Astrocyte (in vitro differentiated cells and primary cell): ENCODE measurements at places on chromosomes 6 and 20.

DNA sequence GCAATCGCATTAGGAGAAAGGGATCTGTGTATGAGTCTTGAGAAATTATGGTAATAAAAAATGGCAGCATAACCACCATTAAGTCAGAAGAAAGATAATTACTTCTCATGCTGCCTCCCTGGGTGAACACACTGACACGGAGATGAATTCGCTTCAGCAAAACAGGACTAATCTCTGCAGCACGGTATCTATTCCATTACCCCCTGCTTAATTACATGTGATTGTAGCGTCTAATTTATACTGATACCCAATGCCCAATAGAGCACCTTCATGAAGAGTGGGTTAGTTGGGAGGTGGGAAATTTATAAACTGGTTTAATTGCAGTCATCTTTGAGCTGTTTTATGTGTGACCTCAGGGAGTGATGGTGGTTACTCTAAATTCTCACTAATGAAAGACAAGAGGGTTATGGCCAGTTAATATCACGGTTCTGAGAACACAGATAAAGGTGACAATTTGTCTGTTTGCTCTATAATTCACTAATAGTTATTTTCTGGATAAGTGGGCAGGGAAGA is 476.2 kb upstream of the SULF2 start:
- H3K36me3 ChIP-seq, result no peaks in the 10 kb centered on the region
- H3K27me3 ChIP-seq, result peaks cover 17% of the 10 kb centered on the region
- H3K4me1 ChIP-seq, result peaks cover 3% of the 10 kb centered on the region
- H3K27ac ChIP-seq, result no peak overlapping the region
- H3K4me3 ChIP-seq, result no peak overlapping the region

GRCh38 chr6:149651056-149651455 is 2.5 kb upstream of the KATNA1 start:
- no peaks in the 10 kb centered on the region for H3K36me3 ChIP-seq
- DNase-seq, result no peak

DNA sequence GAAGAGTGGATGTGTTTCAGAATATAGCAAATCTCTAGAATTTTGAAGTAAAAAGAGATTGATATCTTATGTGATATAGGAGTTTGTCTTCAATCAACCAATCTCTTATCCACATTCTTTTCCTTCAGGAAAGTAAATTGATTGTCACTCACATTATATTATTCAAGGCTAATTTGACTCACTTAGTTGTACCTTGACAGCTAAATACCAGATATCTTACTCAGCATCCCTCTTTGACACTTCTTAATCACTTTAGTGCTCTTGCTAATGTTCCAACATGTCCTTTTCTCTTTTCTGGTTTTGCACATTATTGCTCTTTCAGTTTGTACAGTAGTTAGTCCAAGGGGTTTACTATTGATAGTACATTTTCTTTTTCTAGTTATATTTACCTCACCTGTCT is 286.9 kb upstream of the PTCHD4 start:
- H3K4me1 ChIP-seq, result no peaks in the 10 kb centered on the region
- H3K36me3 ChIP-seq, result no peaks in the 10 kb centered on the region
- no peaks in the 10 kb centered on the region for H3K27me3 ChIP-seq
- DNase-seq, result no peak
- H3K4me3 ChIP-seq, result no peak overlapping the region

DNA sequence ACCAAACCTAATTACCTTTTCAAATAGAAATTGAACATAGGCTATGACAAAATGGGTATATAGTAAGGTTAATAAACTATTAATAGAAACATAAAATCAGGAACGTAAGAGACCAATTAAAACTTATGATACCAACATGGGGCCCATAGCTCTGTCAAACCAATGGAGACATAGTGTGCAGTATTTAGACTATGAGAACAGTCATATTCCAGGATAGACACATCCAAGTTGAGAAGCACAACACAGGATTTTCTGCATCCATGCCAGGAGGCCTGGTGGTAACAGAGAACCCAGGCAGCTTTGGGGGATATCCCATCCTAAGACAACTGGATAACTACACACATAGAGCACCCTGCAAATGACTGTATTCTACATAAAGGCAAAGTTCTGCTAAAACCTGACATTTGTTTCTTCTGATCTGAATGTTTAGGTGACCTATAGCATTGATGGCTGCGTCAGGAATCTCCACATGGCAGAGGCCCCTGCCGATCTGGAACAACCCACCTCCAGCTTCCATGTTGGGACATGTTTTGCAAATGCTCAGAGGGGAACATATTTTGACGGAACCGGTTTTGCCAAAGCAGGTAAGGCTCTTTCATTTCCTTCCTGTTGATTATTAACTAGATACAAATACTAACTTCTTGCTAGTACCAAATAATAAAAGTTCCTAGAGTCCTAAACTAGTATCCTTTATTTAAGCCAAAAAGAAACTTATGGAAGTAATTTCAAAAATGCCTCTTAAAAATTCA is 202.7 kb downstream of the ARHGAP18 start:
- no peak overlapping the region for H3K27ac ChIP-seq
- H3K4me3 ChIP-seq, result no peak overlapping the region
- no peak for DNase-seq

DNA sequence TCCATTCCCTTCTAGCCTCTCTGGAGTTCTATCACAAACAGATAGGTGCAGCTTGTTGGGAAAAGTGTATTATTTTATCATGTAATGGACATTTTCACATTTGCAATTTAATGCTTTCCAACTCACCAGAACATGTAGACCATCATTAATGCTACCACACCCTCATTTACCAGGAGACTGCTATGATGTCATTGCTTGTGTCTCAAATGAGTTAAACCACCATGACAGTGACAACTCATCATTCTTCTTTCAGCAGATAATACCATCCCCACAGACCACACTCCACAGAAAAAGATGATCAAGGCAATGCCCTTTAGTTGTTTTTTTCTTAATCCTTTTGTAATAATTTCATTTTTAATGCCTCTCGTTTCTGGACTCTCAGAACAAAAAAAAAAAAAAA is 168.7 kb downstream of the AIG1 start:
- no peaks in the 10 kb centered on the region for H3K27me3 ChIP-seq
- no peak for DNase-seq
- no peaks in the 10 kb centered on the region for H3K4me1 ChIP-seq
- no peak overlapping the region for H3K4me3 ChIP-seq
- no peak overlapping the region for H3K27ac ChIP-seq

DNA sequence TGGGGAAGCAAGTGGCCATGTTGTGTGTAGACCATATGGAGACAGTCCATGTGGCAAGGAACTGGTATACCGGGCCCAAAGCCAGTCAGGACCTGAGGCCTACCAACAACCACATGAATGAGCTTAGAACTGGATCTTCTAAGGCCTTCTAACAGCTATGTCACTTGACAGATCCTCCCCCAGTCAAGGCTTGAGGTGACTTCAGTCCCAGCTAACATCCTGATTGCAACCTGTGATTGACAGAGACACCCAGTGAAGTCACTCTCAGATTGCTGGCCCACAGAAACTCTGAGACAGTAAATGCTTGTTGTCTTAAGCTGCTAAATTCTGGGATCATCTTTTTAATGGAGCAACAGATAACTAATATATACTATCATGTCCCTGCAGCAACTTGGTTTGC is 32.9 kb downstream of the AHI1 start:
- H3K4me3 ChIP-seq, result no peak overlapping the region
- DNase-seq, result no peak
- no peaks in the 10 kb centered on the region for H3K4me1 ChIP-seq
- no peaks in the 10 kb centered on the region for H3K27me3 ChIP-seq

DNA sequence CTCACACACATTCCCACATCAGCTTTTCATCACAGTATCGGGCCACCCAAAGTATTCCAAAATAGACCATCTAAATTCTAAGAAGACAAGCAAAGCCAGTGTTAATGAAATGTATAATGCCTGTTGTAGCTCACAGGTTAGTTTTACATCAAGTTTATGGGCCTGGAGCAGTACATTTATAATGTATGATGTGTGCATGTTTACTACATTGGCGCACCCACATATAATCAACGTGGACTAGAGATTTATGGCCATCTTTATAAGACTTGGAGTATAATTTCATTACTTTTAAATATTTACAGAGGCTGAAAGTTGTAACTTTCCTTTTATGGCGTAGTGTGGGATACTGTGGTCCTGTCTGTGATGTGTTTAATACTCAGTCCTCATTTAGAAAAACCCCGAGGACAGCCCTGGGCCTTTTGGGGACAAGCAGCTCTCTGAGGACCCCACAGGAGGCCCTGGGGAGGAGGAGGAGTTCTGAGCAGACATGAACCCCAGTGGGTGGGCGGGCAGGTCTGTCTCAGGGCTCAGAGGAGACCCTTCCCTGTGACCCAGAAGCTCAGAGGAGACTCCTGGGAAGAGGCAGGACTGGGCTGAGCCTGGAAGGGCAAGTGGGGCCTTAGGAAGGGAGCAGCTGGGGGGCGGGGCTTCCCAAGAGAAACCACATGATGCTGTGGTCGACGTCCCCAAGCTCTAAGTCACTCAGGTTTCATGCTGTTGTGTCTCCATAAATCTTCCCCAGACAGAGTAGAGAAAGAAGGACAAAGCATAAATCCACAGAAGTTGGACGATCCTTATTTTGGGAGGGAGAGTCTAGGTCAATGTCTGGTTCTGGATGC is 232.1 kb downstream of the PREX1 start:
- DNase-seq, result no peak
- H3K27ac ChIP-seq, result no peak overlapping the region
- no peaks in the 10 kb centered on the region for H3K4me1 ChIP-seq
- no peaks in the 10 kb centered on the region for H3K27me3 ChIP-seq
- H3K36me3 ChIP-seq, result no peaks in the 10 kb centered on the region

DNA sequence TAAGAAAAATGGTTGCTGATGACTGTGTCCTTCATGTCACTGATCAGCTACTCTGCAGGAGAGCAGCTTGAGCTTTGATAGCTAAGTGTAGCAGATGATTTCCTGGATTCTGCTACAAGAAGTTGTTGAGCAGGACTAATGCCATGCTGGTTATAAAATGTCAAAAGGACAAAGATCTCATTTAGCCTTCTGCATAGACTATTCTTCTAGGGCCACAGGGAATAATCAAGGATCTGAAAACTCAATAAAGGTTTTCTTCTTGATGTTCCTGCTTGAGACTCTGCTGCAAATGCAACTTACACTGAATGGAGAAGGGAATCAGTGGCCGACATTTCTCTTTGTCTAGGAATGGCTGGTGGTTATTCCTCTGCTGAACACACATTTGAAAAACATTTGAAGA is 360.3 kb upstream of the PTCHD4 start:
- no peaks in the 10 kb centered on the region for H3K36me3 ChIP-seq
- no peaks in the 10 kb centered on the region for H3K27me3 ChIP-seq
- H3K27ac ChIP-seq, result no peak overlapping the region
- DNase-seq, result no peak
- no peaks in the 10 kb centered on the region for H3K4me1 ChIP-seq
- H3K4me3 ChIP-seq, result no peak overlapping the region

DNA sequence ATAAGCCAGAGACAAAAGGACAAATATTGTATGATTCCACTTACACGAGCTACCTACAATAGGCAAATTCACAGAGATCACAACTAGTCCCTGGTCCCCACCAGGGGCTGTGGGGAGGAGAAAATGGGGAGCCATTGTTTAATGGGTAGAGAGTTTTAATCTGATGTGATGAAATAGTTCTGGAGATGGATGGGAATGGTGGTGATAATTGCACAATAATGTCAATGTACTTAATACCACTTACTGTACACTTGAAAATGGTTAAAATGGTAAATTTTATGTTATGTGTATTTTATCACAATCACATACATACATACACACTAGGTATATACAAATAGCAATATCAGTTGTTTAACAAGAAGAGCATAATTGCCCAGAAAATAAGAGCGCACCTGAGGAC is 24.3 kb upstream of the GSTA3 start:
- H3K4me3 ChIP-seq, result no peak overlapping the region
- no peak for DNase-seq
- H3K36me3 ChIP-seq, result no peaks in the 10 kb centered on the region
- H3K4me1 ChIP-seq, result peaks cover 10% of the 10 kb centered on the region

DNA sequence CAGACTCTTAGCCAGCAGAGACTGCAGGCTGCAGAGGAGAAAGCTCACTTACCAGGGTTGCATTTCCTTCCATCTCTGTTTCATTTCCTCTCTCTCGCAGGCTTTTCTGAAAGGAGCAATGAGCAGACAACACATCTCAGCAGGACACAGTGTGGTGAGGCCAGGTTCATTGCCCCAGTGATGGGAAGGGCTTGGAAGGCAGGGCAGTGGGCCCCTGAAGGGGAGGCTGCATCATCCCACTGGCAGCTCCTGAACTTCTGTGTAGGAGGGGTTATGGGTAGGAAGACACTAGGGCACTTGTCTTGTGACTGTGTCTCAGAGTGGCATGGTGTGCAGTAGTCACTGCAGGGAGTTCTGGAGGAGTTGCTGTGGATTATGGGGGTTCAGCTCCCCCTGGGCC is 246.8 kb downstream of the QKI start:
- H3K4me3 ChIP-seq, result no peak overlapping the region
- no peak for DNase-seq
- no peaks in the 10 kb centered on the region for H3K4me1 ChIP-seq
- H3K27ac ChIP-seq, result no peak overlapping the region

DNA sequence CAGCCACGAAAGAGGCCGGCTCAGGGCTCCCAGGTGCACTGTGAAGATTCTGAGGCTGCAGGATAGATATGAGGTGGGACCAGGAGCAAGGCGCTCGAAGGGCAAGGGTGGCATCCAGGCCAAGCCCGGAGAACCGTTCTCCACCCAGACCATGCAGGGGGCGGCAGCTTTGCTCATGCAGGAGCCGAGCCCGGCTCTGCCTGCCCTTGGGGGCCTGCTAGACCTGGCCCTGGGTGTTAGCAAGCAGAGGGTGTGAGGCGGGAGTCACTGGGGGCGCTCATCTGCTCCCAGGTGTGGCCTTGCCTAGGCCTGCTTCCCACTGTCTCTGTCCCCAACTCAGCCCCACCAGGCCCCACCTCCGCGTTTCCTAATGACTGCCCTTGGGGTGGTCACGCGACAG is 59.4 kb downstream of the WDR27 start:
- H3K27ac ChIP-seq, result no peak overlapping the region
- H3K4me3 ChIP-seq, result no peak overlapping the region
- no peaks in the 10 kb centered on the region for H3K4me1 ChIP-seq
- no peaks in the 10 kb centered on the region for H3K36me3 ChIP-seq
- no peaks in the 10 kb centered on the region for H3K27me3 ChIP-seq

DNA sequence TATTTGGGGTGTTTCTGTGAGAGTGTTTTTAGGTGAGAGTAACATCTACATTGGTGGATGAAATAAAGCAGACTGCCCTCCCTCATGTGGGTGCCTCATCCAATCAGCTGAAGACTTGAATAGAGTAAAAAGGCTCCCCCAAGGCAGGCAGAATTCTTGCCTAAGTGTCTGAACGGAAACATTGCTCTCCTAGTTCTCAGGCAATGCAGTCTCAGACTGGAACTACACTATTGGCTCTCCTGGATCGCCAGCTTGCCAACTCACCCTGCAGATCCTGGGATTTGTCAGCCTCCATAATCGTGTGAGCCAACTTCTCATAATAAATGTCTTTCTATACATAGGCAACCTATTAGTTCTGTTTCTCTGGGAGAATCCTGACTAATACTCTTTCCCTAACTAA is 5.5 kb upstream of the TMEM170B start:
- peaks cover 5% of the 10 kb centered on the region for H3K4me1 ChIP-seq
- peaks cover 4% of the 10 kb centered on the region for H3K27me3 ChIP-seq
- H3K27ac ChIP-seq, result no peak overlapping the region
- H3K4me3 ChIP-seq, result no peak overlapping the region
- no peak for DNase-seq

GRCh38 chr6:49410564-49410963 is 52.5 kb downstream of the MMUT start:
- H3K27ac ChIP-seq, result no peak overlapping the region
- H3K27me3 ChIP-seq, result no peaks in the 10 kb centered on the region
- no peaks in the 10 kb centered on the region for H3K4me1 ChIP-seq
- DNase-seq, result no peak

- DNase-seq, result peak; percentile 100
- no peaks in the 10 kb centered on the region for H3K27me3 ChIP-seq
- no peaks in the 10 kb centered on the region for H3K36me3 ChIP-seq
- no peak overlapping the region for H3K4me3 ChIP-seq
- H3K27ac ChIP-seq, result peak overlapping the region; percentile 99
- peaks cover 62% of the 10 kb centered on the region for H3K4me1 ChIP-seq
These were observed 8.0 kb upstream of the IER3 start for GRCh38 chr6:30752157-30752927.
